Astrocyte of the cerebellum (primary cell): ENCODE measurements at places on chromosomes 4 and X.

DNA sequence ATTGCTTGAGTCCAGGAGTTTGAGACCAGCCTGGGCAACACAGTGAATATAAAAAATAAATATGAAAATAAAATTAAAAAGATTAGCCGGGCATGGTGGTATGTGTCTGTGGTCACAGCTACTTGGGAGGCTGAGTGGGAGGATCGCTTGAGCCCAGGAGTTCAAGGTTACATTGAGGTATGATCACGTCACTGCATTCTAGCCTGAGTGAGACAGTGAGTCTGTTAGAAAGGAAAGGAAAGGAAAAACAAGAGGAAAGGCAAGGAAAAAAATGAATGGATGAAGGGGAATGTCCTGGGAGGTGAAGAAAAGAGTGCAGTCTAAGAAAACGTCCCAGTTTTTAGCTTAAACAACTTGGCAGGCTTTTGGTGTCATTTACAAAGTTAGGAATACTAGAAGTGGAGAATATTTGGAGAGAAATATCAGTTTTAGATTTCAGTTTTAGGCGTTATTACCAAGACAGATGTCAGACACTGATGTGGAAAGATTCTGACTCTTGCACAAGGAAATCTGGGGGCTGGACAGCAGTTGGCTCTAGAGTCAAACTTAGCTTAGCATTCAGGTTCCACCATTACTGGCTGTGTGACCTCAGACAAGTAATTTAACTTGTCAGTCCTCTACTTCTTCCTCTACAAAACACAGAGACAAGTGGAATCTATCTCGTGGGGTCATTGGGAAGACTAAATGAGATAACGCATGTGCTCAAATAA lies 139.0 kb downstream of the TSPAN5 start:
- DNase-seq = no peak

DNA sequence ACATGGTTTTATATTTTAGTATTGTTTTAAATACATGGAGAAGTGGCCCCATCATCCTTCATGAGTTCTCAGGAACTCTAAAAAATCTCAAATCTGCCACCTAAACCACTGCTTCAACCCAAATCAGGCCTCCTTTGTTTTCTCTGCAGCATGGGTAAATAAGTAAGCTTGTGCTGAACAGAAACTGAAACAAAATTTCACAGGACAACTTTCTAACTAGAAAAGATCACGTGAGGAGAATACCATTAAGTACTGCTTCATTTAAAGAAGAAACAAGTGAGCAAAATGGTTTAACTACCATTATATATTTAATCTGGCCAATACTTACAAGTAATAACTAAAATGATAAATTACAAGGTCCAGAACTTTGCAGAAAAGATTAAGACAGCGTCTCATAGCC lies 2.5 kb downstream of the ARAP2 start:
- DNase-seq = no peak

GRCh38 chr4:40140196-40140595 lies 56.6 kb upstream of the RHOH start:
- no peak for DNase-seq

DNA sequence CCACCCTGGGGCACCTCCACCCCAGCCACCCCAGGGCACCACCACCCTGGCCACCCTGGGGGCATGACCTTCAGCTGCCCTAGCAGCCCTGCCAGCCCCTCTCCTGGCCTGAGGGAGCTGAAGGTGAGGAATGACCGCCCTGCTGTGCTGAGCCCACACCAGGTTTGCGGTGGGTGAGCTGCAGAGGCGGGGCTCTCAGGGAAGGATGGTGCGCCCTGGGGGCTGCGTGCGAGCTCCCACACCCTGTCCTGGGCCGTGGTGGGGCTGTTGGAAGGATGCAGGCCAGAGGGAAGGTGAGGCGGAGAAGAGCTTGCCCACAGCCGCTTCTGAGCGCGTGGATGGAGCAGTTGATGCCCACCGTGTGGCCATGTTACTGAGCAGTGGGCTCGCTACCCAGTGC lies 17.7 kb downstream of the UVSSA start:
- no peak for DNase-seq
